ENCODE measurements at places on chromosomes 5 and 9.

GRCh38 chr9:108511307-108511706, 344.5 kb downstream of the ACTL7B start:
- no peak for DNase-seq

GRCh38 chr5:74357827-74358226, 282.7 kb downstream of the ENC1 start:
- no peak for DNase-seq

DNA sequence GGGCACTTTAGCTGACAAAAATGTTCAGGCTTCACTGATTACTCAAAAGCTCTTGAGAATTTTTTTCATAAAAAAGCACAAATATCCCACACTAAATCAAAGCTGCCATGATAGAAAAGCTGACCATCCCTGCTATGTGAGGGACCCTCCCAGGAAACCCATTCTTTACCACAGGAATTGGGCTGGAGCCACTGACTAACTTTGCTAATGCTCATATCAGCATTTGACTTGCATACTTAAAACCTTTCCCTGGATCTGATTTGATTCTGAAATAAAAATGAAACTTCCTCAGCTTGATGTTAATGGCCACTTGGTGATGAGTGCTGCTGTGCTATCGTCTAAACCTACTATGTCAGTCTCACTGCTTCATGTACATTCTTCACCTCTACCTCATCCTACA, 243.6 kb downstream of the PRELID2 start:
- DNase-seq = no peak

- DNase-seq = no peak
Observed at GRCh38 chr5:40464511-40464910, 215.2 kb upstream of the PTGER4 start.
